ENCODE measurements at places on chromosomes 1 and 21.
A peak's percentile ranks its signal among the peaks of the same experiment; 100 is the strongest.

DNA sequence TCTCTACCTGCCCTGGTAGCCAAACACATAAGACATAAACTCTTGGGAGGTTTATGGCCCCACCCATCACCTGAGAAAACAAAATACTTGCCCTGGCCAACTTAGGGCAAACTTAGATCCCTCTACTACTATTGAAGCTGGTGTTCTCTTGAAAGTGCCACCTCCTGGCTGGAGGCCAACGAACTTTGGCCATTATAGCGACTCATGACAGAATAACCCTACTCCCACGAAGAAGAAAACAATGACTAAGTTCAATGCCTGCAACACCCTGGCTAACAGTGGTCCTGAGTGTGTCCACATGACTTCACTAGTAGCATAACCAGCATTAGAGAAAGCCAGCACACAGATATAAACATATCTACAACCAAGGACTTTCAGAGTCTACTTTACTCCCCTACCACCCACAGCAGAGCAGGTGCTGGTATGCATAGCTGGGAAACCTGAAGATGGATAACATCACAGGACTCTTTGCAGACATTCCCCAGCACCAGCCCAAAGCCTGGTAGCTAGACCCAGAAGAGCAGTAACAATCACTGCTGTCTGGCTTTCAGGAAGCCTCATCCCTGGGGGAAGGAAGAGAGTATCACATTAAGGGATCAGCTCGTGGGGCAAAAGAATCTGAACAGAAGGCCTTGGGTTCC is 81.0 kb downstream of the SLC30A10 start:
- DNase-seq: no peak

- DNase-seq: no peak
These were observed 21.8 kb downstream of the ELK4 start for GRCh38 chr1:205610036-205610435.

- DNase-seq: no peak
These were observed 218.0 kb upstream of the KIAA0040 start for GRCh38 chr1:175410560-175410959.

- DNase-seq: peak; percentile 84
These were observed 167.7 kb upstream of the CSF3R start for GRCh38 chr1:36650200-36651065.

- no peak for DNase-seq
These were observed 50.9 kb downstream of the PRDM15 start for GRCh38 chr21:41827951-41828883.

DNA sequence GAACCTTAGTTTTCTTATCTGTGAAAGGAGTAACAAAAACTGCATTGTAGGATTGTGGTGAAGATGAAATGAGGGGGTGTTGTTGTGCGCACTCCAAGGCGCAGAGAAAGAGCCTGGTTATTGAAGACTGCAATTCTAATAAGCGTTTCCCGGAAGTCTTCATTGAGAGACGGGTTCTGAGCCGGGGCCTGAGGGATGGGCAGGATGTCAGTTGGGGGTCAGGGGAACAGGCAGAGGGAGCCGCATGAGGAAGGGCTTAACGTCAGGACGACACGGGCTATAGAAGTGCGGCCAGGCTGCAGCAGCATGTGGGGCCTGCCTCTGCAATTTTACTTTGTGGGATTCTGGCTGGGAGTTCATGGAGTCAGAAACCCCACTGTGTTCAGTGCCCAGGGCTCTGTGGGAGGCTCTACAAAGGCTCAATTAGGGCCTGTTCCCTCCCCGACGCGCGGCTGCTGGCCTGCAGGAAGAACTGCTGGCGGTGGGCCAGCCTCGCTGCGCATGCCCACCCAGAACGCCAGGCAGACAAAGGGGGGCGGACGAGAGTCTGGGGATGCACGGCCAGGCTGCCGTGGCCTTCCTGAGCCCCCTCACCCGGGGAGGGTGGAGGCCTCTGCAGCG is 20.7 kb downstream of the TRIM62 start:
- DNase-seq: no peak

GRCh38 chr1:187853505-187853904 is 1024.8 kb downstream of the PLA2G4A start:
- no peak for DNase-seq

- DNase-seq: no peak
These were observed 99.6 kb downstream of the DMRTB1 start for GRCh38 chr1:53558739-53559315.

GRCh38 chr1:153635872-153636271 is 2.0 kb downstream of the CHTOP start:
- DNase-seq: no peak

- DNase-seq: no peak
These were observed 21.8 kb downstream of the PTPRC start for GRCh38 chr1:198660341-198661261.

DNA sequence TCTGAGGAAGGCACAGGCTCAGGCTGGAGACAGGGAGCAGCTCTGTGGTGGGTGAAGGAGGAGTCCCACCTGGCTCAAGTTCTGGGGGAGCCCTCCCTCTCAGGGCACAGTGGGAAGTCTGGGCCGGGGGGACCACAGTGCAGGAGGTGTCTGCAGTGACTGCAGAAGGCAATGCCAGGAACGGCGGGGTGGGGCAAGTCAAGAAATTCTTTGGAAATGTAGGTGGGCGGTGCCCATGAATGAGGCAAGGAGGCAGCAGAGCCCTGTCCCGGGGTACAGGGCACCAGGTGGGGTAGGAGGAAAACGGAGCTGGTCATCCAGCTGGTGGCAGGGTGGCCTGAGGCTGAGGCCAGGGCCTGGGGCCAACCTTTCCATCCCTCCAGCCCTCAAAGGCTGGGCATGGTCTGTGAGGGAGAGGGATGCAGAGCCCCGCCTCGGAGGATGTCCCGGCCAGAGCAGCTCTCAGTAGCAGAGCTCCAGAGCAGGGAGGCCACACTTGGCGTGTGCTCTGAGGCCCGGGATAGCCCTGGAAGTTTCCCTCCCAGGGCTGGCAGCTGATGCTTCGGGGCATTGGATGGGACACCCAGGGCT is 4.7 kb downstream of the TFF3 start:
- DNase-seq: no peak

DNA sequence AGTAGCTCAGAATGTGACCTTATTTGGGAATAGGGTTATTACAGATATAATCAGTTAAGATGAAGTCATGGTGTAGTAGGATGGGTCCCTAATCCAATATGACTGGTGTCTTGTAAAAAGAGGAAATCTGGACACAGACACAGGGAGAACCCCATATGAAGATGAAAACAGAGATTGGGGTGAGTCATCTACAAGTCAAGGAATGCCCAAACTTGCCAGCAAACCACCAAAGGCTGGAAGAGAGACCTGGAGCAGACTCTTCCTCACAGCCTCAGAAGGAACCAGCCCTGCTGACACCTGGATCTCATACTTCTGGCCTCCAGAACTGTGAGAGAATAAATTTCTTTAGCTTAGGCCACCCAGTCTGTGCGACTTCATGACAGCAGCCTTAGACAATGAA is 29.9 kb downstream of the KRTAP19-8 start:
- no peak for DNase-seq

GRCh38 chr1:150066838-150067183 is 765 bp upstream of the VPS45 start:
- DNase-seq: peak; percentile 80

- DNase-seq: no peak
These were observed 16.2 kb downstream of the ATP1A4 start for GRCh38 chr1:160167580-160167979.

- no peak for DNase-seq
These were observed 21.4 kb downstream of the SLC16A1 start for GRCh38 chr1:112934577-112934976.

- DNase-seq: no peak
These were observed 58.7 kb upstream of the PRRC2C start for GRCh38 chr1:171426645-171427044.

DNA sequence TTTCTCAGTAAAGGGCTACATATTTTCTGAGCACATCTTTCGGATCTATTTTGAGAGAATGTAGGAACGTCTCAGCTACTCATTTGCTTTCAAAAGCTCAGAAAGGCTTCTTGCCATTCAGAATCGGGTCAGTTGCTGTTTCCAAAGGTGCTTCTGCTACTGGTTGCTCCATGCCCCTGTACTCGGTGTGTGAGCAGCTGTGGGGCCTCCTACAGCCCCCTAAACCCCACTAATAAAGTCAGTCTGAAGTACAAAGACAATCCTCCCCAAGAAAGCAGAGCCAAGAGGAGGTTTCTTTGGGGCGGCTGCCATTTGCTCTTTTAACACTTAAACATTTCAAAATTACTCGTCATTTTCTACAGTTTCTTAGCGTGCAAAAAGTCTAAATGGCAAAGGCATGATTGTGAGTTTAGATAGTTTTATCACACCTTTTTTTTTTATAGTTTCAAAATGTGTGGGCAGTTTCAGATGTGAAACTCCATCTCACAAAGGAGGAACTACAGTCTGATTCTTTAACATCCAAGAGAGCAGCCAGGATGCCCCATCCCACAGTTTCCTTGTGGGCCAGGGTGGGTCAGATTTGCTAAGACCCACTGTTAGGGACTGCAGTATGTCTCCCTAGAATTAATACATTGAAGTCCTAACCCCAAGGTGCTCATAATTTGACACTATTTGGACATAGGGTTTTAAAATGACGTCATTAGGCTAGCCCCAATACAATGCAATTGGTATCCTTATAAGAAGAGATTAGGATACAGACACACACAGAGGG is 4.1 kb downstream of the RUNX1 start:
- no peak for DNase-seq

DNA sequence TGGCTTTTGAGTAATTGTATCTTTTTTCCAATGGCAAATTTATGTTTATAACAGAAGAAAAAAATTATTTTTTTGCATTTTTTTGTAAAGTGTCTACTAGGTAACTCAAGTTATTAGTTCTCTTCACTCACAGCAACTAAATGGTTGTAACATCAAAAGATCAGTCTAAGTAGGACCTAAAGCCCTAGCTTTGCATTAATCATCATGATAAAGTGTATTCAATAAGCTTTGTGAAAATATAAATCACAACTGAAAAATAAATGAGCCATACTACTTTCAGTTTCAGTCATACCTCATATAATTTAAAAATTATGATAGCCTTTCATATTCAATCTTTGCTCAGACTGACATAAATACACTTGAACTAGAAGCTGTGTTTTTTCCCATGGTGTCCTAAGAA is 6.9 kb downstream of the TAF5L start:
- no peak for DNase-seq

DNA sequence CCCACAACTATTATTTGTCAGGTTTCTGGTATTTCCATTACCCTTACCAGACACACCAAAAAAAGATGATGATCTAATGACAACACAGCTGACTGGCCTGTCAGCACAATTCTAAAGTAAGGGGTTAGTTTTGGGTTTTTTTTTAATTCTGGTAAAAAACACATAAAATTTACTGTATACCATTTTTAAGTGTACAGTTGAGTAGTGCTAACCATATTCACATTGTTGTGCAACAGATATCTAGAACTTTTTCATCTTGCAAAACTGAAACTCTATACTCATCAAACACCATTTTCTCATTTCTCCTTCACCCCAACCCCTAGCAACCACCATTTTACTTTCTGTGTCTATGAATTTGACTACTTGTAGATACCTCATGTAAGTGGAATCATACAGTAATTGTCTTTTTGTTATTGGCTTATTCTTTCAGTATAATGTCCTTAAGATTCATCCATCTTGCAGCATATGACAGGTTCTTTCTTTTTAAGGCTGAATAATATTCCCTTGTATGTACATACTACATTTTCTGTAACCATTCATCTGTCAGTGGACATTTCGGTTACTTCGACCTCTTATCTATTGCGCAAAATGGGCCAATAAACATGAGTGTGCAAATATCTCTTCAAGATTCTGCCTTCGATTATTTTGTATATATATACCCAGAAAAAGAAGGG is 29.8 kb downstream of the ARNT start:
- DNase-seq: no peak

- DNase-seq: no peak
These were observed 24.2 kb upstream of the CR2 start for GRCh38 chr1:207429963-207430362.

DNA sequence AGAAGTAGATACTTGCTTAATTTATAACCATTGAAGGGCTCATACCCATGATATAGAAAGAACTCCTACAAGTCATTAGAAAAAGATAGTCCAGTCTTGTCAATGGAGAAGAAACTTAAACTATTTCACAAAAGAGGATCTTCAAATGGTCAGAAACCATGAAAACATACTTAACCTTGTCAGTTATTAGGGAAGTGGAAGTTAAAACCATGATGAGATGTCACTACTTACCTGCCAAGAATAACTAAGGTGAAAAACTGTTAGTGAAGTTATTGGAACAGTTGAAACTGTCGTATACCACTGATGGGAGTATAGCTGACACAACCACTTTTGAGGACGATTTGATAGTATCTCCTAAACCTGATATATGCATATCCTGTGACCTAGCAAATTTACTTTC is 46.8 kb downstream of the OSBPL9 start:
- DNase-seq: no peak

DNA sequence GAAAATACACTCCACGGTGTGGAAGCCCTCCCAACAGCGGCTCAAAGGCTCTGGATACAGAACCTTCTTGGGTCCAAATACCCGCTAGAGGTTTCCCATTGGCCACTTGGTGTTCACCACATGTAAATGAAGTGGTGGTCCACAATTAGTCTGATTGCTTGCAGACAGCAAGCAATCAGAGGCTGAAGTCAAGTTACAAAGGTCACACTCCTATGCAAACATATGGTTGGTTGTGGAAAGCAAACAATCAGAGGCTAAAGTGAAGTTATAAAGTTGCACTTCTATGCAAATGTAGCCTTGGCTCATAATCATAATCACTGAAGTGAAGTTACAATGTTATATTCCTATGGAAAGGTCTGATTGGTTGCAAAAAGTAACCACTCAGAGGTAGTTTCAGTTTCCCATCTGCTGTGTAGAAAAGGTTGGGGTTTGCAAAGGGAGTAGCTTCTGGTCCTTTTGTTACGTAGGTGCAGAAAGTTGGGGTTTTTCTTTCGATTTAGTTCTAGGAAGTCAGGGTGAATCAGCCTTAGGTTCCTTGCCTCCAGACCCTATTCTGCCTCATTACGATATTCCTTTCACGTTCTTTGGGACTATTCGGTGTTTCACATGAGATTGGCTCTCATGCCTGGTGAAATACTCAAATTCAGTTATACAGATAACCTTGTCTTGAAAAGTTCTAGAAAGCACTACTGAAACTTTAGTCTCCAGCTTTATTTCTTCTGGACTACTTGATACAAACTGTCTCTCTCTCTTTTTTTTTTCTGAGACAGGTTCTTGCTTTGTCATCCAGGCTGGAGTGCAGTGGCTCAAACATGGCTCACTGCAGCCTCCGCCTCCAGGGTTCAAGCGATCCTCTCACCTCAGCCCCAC is 36.7 kb upstream of the MTF2 start:
- no peak for DNase-seq

- DNase-seq: no peak
These were observed 26.8 kb upstream of the ZNF697 start for GRCh38 chr1:119674835-119675289.

- no peak for DNase-seq
These were observed 65.5 kb upstream of the WNT4 start for GRCh38 chr1:22208268-22208972.
